ENCODE measurements at places on chromosomes 1 and 21.

DNA sequence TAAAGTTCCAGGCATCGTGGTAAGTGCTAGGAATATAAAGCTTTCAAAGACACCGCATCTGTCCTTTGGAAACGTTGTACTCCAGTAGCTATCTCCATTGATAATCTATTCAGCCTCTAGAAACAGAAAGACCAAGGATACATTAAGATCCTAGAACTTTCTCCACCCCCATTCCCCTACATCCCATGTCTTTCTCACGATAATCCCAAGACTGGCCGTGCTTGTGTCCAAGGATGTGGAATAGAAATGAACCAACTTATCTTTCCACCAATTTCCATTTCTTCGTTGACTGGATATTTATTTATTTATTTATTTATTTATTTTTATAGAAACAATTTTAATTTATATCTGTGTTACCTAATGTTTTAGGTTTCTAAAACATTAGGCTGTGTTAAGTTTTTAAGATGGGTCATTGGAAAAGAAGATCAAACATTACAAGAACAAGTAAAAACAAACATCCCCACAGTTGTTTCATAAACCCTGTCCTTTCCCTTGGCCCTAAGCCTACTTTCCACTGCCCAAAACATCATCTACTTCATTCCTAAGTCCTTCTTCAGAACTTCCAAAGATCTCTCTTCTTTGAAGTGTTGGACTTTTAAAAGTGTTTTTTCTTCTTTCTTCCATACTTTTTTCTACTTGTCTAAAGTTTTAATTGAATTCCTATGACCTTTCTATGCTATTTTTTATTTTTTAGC, 39.7 kb downstream of the LRRC8C start:
- no peak for DNase-seq

GRCh38 chr1:228108055-228108690, 926 bp downstream of the MRPL55 start:
- no peak for DNase-seq

DNA sequence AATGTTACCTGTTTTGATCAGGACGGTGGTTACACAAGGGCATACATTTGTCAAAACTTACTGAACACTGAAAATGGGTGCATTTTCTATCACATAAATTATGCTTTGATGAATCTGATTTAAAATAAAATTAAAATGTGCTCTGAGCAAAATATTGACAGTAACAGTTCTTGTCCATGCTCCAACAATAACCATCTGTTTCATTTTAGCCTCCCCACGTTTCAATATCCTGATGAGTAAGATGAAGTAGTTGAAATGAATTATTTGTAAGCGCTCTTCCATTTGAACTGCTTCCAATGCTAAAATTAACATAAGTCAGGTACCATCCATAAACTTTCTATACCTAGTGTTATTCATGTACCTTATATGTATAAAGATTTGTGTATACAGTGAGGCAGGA, 365.4 kb downstream of the LTN1 start:
- no peak for DNase-seq

GRCh38 chr1:22127248-22127647, 15.6 kb downstream of the WNT4 start:
- DNase-seq, result no peak

- DNase-seq, result no peak
These were observed 386.8 kb downstream of the KCNH1 start for GRCh38 chr1:210747112-210747511.

DNA sequence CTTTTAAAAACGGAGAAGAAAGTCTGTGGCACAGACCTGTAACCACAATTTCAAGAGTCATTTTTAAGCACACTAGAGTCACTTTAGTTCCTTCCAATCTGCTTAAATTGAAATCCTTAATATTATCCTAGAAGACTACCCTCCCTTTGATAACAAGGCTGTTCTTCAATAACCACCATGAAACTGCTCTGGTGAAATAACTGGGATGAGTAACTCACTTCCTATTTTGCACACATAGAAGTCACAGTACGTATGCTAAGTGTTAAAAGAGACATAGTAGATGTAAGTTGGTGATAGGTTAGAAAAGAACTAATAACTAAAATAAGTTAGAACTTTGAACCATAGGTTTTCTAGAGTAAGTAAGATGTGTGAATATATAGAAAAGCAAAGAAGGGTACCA, 107.8 kb downstream of the NME7 start:
- no peak for DNase-seq

GRCh38 chr1:54219688-54220003, 19.7 kb downstream of the MRPL37 start:
- DNase-seq, result no peak

DNA sequence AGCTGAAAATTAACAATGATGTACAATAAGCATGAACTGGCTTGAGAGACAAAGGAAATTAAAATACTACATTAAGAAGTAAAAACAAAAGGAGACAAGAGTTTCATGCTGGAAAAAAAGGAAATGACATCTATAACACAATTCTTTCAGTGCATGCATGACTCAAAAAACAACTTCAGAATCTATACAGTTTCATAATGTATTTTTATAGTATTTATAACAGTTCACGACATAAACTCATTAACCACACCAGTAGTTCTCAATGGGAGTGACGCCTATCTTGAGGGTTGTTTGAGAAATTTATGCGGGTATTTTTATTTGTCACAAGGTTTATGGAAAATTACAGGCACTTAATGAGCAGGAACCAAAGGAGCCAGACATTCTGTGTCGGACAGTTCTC, 168.5 kb downstream of the SMYD3 start:
- DNase-seq, result no peak

GRCh38 chr1:94579876-94580294, 38.3 kb upstream of the F3 start:
- DNase-seq, result peak; percentile 81

DNA sequence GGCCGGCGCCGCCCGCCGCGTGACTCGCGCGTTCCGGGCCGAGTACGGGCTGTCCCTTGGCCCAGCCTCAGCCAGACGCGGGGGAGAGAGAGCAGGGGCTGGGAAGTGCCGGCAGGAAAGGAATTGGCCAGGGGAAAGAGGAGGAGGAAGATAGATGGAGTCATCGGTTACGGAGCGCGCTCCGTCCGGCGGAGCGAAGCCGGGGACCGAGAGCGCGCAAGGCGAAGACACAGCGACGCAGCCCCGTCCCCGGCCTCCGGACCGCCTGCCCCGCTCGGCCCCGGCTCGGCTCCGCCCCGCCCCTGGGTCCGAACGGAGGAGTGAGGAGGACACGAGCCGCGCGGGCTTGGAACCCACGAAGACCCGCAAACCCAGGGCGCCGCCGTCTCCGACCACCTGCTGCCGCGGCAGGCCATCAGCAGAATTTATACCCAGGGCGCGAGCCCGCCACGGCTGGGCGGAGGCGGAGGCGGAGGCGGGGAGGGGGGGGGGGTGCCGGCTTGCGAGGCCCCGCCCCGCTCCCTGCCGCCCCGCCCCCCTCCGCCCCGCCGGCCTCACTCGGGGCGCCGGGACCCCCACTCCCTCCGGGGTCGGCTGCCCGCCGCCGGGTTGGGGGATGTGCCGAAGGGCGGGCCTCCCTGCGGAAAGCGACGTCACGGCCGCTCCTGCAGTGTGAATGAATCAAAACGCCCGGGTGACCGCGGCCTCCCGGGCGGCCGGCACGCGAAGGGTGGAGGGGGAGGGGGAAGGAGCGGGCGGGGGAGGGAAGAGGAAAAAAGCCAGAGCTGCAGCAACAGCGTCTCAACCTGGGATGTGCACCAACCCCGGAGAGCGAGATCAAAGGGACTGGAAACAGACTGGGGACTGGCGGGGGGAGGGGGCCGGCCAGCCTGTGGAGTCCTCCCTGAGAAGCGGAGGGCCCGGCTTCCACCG, at the start of gene LHX4:
LHX4 (plus strand) TSS at position 782 of the 933 bp plus-strand sequence. CDS start 266 bp downstream, outside the sequence.
- peak; percentile 62 for DNase-seq

GRCh38 chr1:1779691-1780597, 1.7 kb upstream of the NADK start:
- no peak for DNase-seq

DNA sequence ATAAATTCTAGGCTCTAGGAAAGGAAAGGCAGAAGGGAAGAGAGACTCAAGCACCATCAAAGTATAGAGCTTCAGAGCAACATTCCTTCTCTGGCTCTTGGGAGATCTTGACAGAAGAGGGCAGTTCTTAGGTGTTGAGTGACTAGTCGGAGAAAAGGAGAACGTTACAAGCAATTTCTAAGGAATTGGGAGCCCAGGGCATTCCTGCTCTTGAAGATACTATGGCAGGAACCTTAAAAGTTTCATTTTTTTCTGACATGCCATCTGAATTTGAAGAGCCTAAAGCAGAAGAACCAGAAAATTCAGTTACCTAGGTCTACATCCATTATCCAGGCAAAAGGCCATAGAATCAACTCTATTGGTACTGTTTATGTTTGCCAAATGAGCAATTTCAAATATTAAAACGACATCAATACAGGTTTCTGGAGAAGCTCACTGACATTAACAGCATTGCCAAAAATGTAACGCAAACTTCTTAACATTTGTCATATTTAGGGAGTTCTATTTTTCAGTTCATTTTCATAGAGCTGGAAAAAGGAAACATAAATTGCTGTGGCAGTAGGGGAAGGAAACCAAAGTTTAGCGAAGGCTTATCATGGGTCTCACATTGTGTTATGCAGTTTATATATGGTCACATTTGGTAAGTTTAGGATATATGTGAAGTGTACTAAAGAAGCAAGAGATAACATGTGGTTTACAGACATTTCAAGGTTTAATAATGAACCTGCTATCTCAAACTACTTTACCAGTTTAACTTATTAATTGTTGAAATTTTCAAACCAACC, 210.1 kb upstream of the NRIP1 start:
- no peak for DNase-seq

DNA sequence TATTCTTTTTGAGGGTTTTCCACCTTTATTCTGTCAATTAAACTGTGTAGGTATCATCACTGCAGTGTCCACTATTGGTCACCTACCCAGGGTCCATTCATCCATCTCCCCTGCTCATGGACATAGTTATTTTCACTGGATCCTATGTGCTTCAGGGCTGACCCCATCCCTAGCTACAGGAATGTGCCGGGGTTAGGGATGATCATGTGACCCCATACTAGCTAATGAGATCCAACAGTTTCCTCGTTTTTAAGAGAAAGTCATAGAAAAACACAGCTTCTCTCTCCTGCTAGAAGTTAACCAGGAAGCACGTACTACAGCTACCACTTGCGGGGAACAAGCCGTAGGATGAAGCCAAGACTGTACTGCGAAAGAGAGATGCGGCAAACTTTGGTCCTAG, 19.6 kb downstream of the PTGER3 start:
- DNase-seq, result no peak

- DNase-seq, result no peak
These were observed 53.0 kb downstream of the BACH1 start for GRCh38 chr21:29351691-29352090.

Measured in HTR-8/SVneo (cell line).